Stimulated activated CD4-positive, alpha-beta T cell treated with anti-CD3 and anti-CD28 coated beads, TNF-alpha, amount 100 ng/mL, for 1 hour (primary cell): ENCODE measurements at places on chromosomes 2 and 18.

DNA sequence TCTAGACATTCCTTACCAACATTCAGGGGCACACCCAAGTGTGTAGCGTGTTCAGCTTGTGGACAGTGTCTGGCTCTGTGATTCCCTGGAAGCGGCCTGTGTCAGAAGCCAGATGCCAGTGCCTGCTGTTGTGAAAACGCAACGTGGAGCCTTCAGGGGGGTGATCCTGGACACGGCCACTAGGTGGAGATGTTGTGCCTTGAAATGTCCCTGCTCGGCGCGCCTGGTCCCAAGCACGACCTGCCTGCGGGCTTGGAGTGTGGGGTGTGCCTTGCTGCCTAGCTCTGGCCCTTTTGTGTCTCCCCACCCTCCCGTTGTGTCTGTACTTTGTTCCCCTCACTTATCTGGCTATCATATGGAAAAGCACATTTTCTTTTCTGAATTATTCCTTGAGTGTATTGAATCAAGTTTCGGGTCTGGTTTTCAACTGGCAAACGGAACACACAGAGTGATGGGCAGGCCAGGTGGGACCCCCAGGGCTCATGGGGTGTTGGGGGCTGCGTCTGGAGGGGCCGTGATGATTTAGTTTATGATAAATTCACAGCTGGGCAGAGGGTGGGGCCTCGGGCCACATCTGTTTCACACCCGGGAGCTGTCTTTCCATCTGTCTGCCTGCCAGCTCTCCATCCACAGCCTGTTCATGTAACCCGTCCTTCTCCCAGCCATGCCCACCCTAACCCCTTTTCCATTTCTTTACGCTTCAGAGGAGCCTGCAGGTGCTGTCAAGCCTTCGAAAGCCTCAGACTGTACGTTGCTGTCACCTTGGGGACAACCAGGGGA lies 95.5 kb downstream of the DYSF start:
- DNase-seq, result peak; percentile 62

DNA sequence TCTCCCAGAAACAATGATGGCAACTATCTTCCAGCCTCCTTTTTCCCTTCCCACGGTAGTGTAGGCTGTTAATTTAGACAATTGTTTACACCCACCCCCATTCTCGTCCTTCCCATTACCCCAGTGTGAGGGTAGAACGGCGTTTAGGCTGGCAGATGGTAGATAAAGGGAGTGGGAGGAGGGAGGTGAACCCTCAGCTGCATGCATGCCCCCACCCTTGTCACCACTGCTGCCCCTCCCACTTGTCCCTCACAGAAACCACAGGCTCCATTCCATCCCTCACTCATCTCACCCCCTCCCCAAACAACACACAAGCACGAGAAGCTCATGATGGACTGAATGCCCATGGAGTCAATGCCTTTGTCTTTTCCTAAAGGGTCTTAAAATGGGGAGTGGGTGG lies 107.9 kb upstream of the PARD3B start:
- no peak for DNase-seq

DNA sequence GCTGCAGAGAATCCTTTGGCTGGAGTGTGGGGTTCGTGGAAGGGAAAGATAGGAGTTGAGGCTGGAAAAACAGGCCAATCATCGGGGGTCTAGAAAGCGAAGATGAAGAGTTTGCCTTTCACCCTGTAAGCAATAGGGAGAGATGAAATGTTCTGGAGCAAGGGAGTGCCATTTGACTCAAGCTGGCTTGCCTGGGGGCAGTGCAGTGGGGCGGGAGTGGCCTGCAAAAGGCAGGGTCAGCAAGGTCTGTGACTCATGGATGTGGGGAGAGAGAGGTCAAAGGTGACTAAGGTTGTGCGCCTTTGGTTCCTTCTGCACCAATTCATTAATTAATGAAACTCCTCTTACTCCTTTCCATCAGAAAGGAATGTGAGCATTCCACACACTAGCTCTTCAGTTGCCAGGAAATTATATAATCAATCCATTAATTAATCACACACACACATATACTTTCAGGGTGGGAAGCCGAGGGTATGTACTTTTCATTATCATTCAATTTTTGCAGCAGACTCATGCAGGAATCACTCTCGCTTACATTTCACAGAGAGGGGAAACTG lies 227.6 kb downstream of the MYCN start:
- DNase-seq, result no peak

- DNase-seq, result no peak
Measured at GRCh38 chr2:200786826-200787225, 24.9 kb upstream of the BZW1 start.

DNA sequence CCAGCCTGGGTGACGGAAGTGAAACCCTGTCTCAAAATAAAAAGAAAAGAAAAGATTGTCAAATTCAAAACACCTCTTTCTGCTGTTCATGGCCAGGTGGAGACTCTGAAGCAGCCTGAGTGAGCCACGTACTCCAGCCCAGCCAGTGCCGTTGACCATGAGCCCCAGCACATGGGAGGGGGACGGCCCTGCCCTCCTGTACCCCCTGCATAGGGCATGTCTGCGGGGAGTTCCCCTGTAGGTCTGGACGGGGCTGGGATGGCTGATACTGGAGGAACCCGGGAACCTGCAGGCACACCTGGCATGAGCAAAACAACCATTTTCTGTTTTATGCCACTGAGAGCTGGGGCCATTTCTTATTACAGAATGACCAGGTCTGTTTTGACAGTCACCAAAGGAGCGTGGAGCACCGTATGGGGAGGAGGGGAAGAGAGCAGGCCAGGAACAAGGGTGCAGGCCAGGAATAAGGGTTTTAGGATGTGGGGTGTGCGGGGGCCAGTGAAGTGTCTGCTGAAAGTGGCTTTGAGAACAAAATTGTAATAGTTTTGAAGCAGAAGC lies 30.1 kb downstream of the TMEM18 start:
- DNase-seq, result no peak

DNA sequence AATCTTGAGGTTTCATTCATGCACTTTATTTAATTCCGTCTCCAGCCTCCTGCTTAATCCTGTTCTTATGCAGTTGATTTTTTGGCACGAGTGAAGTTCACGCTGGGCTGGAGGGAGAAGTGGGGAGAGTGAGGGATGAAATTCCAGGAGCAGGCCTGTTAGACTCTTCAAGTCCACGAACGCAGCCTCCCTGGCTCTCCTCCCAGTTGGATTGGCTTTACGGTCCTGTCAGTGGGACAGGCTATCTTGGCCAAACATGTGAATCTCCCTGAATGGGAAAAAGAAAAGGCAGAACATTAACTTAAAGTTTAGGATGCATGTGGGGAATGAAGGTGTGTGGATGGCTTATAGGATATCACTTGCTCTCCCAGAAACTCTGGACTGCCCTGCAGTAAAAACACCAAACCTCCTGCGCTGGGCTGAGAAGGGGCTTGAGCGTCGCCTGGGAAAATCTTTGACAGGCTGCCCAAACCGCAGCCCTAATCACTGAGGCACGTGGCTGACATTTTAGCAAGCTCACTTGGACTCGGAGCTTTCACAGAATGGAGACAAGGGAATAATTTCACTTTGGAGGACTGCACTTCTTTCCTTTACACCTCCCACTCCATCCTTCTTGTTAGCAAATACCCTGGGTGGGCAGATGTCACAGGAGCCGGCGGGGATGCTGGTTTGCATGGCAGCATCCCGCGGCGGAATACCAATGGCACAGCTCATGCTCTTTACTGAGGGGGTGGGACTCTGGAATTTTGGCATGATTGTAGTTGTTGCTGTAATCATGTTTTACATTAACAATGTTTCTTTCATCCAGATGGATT lies 93.9 kb downstream of the ACKR3 start:
- no peak for DNase-seq

- no peak for DNase-seq
Measured at GRCh38 chr2:25608718-25609117, 64.7 kb downstream of the DTNB start.

GRCh38 chr2:151862700-151863099 lies 34.5 kb upstream of the ARL5A start:
- DNase-seq, result no peak

DNA sequence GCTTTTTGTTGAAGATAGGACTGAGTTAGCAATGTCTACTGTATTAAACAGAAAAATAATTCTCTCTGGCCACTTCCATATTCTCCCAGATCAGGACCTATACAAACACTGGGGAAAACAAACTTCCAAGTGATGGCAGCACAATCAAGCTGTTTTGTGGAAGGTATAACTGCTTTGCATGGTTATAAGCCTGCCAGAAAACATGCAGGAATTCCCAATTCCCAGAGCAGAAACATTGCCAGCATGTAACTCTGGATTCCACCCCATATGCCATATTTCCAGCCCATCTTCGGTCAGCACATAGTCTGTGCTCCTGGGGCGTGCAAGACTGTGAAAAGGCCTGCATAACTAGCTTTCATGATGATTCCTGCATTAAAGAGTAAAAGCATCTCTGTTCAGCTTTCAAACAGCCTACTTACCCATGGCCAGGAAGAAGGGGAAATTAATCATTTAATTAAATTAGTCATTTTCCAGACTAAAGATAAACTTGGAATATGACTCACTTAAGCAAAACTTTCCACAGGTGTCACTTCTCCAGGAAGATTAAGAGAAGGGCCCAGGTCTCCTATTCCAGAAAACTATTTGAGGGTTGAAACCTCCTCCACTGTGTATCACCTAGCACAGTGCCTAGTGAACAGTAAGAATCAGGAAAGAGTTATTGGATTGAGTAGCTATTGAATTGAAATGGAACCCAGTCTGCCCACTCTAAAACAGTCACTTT lies 280.5 kb downstream of the NRXN1 start:
- DNase-seq, result no peak

DNA sequence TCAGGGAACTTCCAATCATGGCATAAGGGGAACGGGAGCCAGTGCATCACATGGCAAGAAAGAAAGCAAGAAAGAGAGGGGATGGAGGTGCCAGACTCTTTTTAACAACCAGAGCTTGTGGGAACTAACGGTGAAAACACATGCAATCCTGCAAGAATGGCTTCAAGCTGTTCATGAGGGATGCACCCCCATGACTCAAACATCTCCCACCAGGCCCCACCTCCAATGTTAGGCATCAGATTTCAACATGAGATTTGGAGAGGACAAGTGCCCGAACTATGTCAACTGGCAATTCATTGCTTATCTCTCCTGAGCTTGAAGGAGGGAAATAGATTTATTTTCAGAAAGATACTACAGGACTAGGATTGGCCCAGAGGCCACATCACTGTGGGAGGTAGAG lies 270.0 kb downstream of the SLC4A3 start:
- DNase-seq, result no peak

DNA sequence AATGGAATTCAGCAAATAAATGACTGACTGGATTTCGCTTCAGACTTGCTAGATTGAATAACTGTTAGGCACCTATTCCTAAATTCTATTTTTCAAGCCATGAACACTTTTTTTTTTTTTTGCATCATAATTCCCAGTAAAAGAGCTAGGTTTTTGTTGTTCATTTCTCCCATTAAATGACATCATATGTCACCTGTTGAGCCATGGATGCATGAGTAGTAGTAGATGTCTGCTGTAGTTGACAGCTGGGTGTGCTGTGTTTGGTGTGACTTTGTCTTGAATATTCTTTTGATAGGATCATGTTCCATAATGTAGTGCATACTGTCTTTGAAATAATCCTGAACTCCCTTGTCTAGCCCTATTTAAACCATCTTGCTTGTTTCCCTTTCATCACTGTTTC lies 115.2 kb downstream of the RAB3GAP1 start:
- DNase-seq, result no peak

DNA sequence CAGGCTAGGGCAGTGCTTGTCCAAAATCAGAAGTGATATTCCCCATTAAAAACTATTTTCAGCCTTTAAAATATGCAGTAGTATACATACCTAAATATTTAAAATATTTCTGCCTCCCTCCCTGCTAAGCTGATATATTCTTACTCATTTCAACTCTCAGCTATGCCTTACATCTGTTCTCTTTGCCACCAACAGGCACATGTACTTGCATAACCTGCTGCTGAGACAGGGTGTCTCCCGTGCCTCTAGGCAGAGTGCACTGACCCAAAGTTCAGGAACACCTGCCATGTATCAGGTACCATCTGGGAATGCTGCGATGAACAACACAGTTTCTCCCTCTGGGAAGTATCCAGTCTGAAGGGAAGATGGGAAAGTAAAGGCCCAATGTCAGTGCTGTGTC lies 91.7 kb downstream of the STK39 start:
- no peak for DNase-seq

- no peak for DNase-seq
Measured at GRCh38 chr2:189624648-189625355, 36.5 kb upstream of the ASNSD1 start.

DNA sequence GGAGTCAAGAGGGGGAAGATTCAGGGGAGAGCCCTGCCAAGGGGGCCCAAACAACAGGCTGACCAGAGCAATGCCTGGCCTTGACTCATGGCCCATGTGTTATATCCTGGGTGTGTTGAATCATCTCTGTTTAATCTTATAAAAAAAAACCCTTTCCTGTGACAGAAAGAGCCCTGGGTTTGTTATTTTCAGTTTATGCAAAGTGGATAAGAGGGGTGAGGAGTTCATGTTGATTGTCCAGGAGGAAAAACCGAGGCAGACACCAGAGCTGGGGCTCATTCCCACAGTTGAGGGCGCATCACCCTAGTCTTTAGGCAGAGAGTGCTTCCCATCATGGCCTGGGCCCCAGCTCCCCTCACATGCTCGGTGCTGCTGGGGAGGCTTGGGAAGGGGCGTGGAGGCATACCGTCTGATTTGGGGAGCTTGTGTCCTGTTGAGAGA lies 30.9 kb upstream of the IL37 start:
- no peak for DNase-seq

DNA sequence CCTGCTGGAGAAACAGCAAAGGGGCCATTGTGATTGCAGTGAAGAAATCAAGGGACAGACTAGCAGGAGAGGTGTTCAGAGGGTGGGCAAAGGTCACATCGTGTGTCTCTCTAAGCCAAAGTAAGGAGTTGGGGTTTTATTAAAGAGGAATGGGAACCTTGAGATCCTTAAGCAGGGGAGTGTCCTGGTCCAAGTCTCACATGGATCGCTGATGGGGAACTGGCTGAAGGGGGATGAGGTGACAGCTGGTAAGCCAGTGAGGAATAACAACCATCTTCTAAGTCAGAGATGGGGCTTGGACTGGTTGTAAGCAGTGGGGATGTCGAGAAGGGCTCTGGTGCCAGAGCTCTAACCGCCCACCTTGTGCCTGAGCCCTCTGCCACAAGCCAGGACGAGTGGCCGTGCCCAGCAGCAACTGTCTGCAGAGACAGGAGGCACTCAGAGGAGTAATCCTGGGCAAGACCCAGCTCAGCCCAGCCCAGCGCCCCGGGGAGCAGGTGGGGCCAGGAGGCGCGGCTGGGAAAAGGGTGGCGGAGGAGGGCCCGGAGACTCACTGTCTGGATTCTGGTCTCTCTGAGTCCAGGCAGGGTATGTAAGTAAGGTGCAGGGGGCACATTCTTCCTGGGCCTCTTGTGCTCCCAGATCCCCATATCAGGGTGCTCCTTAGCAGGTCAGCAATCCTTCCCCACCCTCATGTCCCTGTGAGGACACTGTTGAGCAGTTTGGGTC lies 13.7 kb downstream of the WNT10A start:
- DNase-seq, result no peak
